ENCODE measurements at places on chromosomes 6 and 20.

- DNase-seq, result no peak
Measured at GRCh38 chr6:25987845-25988244, 25.2 kb downstream of the TRIM38 start.

DNA sequence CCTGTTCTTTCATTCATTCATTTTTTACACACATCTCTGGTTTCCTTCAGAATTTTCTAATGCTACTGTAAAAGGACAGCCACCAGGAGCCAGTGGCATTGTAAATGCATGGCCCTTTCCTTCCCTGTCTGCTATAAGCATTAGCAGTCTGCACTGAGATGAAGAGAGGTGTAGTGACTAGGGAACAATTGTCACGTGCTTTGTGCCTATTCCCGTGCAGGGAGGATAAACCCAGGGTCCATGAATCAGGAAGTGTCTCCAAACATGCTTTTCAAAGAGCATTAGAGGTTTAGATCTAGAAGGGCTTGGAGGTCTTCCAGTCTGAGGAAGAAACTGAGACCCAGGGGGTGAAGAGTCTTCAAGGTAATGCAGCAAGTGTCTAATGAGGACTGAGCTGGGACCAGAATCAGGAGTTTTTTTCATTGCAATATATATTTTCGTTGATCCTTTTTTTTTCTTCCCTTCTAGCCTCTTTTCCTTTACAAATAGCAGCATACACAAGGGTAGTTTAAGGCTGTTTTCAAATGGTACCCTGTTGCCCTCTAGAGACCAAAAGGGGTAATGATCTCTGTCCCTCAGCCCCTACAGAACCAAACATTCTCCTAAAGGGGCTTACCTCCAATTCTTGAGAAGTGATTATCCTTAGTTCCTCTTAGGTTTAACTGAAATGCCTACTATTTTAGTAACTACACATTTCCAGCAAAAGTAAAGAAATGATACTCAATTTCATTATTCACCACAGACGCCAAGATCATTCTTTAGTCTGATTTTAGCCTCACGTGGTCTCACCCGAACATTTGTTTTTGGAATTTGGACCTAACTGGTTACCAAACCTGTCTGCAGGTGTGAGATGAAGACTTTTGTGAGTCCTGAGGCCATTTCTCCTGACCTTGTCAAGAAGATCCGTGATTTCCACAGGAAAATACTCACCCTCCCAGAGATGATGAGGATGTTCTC is 6.6 kb downstream of the TRIM15 start:
- DNase-seq, result no peak

DNA sequence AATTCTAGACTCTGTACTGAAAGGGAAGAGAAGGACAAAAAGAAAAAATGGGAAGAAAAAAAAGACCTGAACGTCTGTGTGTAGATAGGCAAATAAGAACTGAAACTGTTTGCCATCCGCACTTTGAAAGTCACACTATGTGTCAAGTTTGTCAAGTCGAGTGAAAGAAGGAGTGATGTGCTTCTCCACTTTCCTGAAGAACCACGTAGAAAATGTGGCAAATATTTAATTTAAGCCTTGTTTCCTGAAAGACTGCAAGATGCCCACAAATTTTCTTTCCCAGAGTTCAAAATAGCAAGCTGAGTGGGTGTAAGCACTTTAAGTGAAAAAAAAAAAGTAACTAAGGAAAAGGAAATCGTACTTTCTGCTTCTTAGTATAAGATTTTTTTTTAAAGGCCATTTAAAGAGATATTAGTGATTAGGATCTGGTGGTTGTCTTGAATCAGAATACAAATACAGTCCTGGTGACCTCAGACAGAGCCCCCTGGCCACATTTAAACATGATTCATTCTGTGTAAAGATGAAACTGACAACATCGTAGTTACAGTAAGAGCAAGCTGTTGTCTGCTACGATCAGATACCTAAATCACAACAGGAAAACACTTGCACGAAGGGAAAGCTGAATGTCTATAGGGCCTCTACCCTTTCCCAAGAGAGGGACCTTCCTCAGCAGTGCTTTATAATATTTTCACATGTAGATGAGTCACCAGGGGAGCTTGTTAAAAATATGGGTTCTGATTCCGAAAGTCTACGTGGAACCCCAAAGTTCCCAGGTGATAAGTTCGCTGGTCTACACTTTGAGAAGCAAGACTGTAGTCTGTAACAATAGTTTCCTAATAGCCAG is 102.3 kb downstream of the HIVEP2 start:
- DNase-seq, result no peak

- no peak for DNase-seq
Measured at GRCh38 chr6:22943327-22943726, 374.0 kb downstream of the HDGFL1 start.

- DNase-seq, result no peak
Measured at GRCh38 chr6:28933069-28933468, 9.3 kb upstream of the TRIM27 start.

- DNase-seq, result no peak
Measured at GRCh38 chr6:64774881-64775280, 932.1 kb downstream of the EYS start.

- DNase-seq, result peak; percentile 47
Measured at GRCh38 chr20:10861619-10862018, 187.8 kb upstream of the JAG1 start.

DNA sequence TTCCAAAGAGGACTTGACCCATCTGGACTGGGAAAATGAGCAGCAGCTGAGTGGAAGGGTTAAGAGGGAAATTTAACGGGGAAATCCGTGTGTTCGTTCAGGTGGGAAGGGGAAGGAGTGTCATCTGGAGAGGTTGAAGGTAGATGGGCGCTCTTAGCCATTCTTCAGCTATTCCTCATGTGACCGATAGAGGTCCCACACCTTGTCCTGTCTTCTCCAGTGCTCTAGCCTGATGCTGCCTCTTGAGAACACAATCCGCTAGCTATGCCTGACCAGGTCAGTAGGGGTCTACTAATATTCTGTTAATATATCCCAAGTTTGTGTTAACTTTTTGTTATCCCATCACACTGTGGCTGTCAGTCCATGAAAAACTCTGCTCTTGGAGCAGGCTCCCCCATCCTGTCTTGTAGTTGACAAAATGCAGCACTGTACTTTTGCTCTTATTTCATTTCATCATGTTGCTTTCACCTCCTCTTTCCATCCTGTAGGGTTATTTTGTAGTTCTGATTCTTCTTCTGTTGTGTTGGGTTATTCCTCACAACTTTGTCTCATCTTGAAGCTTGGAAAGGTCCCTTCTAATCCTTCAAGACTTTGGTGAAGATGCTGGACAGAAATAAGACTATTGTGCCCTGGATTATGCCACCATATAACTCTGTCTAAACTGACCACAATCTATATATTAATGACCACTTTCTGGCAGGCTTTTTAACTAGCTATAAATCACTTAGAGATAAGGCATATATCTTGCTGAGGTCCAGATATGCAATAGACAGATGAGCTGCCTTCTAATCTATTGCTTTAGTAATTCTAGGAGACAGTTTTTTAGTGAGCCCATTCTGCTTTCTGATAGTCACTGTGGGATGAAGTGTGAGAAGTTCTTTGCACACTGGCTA is 123.4 kb upstream of the SUPT3H start:
- DNase-seq, result no peak

Data from HS-27A (cell line).